ENCODE measurements at places on chromosomes 3 and 15. TPM values are rescaled to one million over a fixed set of nuclear protein-coding genes. Genes with fewer than 3 reads are reported as not detected.

TMEM212 gene
- total RNA-seq: not detected

TMEM108 gene
- not detected for total RNA-seq

GRCh38 chr3:191901741-191902140 is 440.8 kb downstream of the PYDC2 start:
- no peak for DNase-seq

GRCh38 chr3:80993241-80993945 is 768.1 kb downstream of the GBE1 start:
- DNase-seq: no peak

All from HFFc6 (cell line).